ENCODE measurements at places on chromosomes 12 and 14.
A peak's percentile ranks its signal among the peaks of the same experiment; 100 is the strongest.

DNA sequence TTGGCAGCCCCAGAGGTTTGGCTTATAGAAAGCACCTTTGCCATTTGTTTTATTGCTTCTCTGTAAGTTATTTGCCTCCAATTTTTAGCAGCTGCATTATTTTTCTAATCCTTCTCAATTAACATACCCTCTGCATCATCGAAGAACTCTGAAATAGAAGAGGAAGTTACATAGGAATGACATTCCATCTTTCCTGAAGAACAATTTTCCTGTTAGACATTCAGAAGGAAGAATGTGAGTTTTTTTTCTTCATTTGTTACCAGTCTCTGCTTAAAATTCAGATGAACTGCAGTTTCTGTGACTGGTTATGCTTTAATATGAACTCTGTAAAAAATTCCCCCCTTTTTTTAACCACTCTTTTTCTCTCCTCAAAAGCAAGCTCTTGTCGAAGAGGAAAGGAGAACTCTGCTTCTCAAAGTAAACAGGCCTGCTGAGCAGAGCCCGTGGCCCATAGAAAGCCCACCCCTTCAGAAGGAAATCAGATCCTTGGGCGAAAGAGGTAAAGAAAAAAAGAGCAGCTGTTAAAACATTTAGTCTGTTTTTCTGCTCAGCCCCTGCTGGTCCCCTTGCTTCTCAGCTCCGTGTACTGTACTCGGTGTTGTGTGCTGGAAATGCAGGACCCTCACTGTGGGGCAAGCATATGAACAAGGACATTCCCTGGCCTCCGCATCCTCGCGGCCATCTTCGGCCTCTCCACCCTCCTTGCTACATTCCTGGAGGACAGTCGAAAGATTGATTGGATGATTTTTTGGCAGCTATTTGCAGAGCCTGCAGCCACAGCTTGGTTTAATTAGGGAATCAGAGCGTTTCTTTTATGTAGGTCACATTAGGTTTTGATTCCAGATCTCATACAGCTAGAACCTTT lies 164.4 kb upstream of the LRIG3 start:
- DNase-seq, result peak; percentile 71

- no peak for DNase-seq
These were observed 197.0 kb upstream of the PRICKLE1 start for GRCh38 chr12:42786400-42787148.

GRCh38 chr12:106994579-106995220 lies 7.8 kb upstream of the MTERF2 start:
- no peak for DNase-seq

- DNase-seq, result no peak
These were observed 57.9 kb upstream of the GPR68 start for GRCh38 chr14:91302391-91302790.

- DNase-seq, result no peak
These were observed 165.1 kb downstream of the SLC38A4 start for GRCh38 chr12:46660719-46661109.

DNA sequence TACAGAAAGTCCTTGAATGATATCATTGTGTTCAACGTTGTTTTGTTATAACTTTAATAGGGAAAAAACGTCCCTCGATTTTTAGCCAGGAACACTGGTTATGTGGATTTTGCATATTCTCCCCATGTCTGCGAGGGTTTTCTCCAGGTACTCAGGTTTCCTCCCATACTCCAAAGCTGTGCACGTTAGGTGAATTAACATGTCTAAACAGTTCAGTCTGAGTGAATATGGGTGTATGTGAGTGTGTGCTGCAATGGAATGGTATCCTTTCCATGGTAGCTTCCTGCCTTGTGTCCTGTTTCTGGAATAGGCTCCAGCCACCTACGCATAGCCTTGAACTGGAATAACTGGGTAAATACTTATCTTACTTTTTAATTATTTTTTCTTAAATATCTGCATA lies 810.8 kb upstream of the ATXN7L3B start:
- no peak for DNase-seq

DNA sequence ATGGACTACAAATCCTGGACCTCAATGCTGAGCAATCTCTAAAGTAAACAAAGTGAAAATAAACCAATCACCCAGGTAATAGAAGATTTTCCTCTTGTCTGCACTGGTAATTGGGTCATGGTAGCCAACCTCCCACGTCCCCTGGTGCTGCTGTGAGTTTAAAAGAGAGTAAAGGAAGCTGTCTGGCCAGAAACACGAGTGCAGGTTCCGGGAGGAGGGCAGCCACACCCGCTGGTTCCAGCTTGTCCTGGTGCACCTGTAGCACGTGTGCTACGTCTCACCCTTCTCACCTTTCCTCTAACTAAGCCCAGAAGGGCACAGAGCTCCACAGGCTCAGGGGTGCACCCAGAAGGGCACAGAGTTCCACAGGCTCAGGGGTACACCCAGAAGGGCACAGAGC lies 5.4 kb downstream of the CRACR2A start:
- DNase-seq, result no peak

- DNase-seq, result no peak
These were observed 68.5 kb downstream of the RNF34 start for GRCh38 chr12:121468499-121468801.

- no peak for DNase-seq
These were observed 8.8 kb downstream of the GALNT16 start for GRCh38 chr14:69268763-69269162.

- DNase-seq, result no peak
These were observed 14.9 kb downstream of the ATP2B1 start for GRCh38 chr12:89693639-89694202.

GRCh38 chr14:61329478-61330051 lies 8.2 kb downstream of the PRKCH start:
- DNase-seq, result no peak

DNA sequence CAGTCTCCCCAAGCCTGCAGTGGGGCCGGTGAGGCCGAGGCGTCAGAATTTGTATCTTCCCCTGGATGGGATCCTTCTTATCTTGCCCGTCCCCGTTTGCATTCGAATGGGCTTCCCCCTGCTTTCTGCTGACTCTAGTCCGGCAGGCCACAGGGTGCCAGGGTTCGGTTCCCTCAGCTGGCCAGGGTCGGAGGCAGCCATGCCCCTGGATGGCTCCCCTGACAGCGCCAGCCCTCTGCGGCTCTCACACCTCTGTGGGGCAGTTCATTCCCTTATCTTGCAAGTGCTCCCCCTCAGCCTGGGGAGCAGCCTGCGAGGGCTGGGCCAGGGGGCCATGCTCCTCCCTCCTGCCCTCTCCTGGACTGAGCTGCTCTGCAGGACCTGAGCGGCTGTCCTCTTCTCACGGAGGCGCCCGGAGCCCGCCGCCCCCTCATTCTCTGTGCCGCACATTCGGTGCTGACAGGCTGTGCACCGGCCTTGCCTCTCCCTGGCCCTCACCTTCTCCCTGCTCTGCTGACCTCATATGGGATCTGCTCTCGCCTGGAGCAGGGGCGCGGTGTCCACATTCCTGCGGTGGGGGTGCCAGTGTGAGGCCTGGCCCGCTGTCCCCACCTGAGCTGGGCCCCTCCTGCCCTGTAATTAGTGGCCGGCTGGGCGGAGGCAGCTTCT lies 32.8 kb downstream of the KIF26A start:
- DNase-seq, result peak; percentile 76

- no peak for DNase-seq
These were observed 5.4 kb downstream of the SOS2 start for GRCh38 chr14:50225974-50226297.

DNA sequence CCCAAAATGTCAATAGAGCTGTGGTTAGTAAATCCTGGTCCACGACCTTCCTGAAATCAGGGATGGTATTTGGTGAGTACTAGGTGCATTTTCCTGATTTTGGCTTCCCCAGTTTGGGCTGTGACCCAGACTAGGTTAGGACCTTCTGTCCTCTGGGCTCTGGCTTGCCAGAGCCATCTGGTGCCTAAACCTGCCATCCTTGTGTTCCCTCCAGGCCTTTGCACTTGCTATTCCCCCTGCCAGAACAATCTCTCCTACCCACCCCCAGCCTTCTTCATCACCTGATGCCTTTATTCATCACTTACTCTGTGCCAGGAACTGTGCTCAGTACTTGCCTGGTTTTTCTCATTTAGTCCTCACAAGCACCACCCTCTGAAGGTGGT lies 216.7 kb downstream of the RBM19 start:
- DNase-seq, result no peak

GRCh38 chr12:51622564-51622963 lies 31.5 kb downstream of the SCN8A start:
- DNase-seq, result no peak

DNA sequence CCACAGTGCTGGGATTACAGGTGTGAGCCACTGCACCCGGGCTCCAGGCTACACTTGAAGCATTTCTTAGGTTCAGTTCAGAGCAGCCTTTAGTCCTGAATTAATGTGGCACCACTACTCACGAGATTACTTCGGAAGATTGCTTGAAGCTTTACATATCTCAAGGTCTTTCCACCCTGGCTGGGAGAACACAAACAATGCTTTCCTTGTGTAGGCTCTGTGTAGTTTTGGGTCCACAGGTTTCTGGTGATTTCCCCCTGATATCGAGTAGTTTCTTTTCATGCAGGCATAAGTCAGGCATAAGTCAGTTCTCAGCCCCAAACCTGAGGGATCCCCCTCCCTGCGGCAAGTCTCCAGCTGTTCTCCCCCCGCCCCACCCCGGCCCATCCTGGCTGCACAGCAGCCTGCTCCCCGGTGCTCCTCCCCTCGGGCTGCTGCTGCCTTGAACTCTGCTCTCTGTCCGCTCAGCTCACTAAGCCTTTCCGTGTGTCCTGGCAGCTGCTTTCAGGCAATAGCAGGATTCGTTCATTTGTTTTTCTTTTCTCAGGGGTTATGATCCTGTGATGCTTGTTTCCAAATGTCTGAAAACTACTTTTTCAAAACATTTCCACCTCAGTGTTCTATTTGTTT lies 417.7 kb downstream of the TMEM121 start:
- no peak for DNase-seq

DNA sequence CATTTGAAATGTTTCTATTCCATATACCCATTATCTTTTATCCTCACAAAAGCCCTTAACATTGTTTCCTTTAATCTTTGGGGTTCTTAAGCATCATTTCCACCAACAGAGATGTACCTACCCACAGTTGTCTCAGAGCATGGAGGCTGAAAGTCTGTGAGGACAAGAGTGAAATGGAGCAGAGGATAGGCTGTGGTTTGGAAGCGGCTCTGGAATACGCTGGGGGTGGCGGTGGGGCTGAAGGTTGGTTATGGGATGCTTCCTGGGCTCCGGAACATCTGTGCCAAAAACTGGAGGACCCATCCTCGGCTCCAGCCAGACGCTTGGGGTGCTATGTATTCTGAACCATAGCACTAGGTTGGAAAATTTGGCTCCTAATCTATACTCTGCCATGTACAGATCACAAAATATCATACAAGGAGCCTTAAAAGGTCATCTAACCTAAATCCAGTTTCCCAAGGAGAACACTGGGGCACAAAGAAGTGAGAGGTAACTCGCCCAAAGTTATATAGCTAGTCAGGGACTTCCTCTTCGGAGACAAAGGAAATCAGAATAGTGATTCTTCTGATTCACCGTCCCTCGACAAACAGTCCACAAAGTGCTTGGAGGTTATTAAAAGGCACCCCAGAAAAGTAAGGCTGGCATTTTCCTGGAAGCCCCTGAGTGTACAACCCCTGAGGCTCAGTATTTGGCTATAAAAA lies 2.5 kb downstream of the PPP1R3E start:
- DNase-seq, result no peak

DNA sequence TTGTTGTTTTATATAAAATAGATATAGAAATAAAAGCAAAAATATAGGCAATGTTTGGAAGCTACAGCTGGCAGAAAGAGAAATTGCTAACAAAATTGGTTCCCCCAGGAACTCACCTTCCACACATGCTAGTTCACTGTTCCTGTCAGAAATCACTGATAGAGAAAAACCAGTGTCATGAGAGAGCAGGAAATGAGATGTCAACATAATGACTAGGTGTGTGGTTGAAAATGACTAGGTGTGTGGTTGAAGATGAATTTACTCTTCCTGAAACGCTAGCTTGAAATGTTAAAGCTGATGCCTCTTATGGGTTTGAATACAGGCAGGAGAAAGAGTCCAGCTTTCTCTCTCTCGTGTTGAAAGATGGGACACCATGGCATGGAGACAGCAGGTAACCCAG lies 216.3 kb downstream of the C12orf42 start:
- DNase-seq, result no peak

- no peak for DNase-seq
These were observed 147.6 kb downstream of the CHST11 start for GRCh38 chr12:104604070-104604994.

DNA sequence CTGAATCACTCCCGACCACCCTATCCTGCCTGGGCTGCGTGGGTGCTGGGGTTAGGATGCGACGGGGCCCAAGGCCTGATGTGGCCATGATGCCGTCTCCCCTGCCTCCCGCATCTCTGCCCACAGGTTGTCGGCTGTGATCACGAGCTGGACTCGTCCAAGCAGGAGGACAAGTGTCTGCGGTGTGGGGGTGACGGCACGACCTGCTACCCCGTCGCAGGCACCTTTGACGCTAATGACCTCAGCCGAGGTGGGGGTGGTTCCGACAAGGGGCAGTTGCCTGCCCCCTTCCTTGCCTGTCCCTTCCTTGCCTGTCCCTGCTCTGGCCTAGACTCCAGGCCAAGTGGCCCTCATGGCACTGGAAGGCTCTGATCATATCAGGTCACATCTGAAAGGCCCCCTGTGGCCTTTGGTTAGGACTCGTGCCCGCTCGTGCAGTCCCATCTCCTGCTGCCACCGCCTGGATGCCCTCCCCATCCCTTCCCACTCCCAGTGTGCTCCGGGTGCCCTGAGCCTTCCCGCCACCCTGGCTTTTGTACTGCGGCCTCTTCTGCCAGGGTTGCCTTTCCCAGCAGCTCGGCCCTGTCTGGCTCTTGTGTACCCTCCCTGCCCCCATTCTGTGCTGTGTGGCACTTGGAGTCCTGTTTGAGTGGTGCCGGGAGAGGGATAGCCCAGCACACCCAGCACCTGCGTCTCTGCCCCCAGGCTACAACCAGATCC lies 13.6 kb downstream of the PAPLN start:
- no peak for DNase-seq

DNA sequence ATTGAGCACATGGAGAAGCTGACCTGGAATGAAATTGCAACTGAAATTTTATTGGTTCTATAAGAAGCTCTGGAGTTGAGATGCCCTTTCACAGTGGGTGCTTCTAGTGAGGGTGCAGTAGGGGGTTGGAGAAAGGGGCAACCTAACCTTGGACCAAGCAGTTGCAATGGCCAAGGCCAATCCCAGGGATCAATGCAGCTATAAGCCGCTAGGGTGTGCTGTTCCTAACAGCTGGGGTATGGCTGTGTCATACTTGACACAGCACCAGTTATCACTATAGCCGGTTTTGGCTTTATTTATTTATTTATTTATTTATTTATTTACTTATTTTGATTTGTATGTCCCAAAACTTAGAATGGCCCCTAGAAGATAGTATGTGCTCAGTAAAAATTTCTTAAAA lies 505.9 kb downstream of the FLRT2 start:
- no peak for DNase-seq

GRCh38 chr14:104687601-104688504 lies 1.6 kb upstream of the INF2 start:
- DNase-seq, result peak; percentile 76

- no peak for DNase-seq
These were observed 69.1 kb upstream of the GALNT9 start for GRCh38 chr12:132398386-132398991.

DNA sequence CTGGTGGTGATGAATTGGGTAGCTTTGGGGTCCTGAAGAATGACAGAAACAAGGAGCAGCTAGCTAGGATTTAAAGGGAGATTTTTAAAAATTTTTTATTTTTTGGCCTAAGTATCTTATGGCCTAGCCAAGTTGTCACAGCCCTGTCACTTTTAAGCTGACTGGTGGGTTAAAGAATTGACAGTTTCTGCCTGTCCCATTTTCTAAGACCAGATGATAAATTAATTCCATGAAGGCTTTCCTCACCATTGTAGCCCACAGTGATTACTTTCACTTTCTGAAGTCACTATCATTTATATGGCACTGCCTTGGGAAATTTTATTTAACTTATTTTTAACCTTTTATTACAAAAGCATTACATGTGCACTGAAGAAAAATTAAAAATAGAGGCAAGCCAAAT lies 43.2 kb downstream of the BICDL1 start:
- no peak for DNase-seq

Data from ecto neural progenitor cell (in vitro differentiated cells).